SJSA1 (cell line): ENCODE measurements at places on chromosomes 7 and 10.
A peak's percentile ranks its signal among the peaks of the same experiment; 100 is the strongest.

DNA sequence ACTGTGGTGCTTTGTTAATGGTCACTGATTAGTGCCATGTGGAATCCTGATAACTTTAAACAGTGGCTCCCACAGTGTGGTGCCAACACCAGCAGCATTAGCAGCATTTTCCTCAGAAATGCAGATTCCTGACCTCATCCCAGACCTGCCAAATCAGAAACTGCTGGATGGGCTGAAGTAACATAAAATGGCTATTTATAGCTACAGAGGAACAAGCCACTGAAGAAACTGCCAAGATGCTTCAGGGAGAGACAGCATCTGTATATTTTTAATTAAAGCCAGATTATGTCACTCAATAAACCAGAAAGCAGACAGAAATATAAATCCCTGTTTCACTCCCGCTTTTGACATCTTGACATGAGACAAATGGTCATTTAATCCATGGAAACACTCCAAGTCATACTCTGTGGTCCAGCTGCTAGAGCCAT, 178.5 kb downstream of the AMPH start:
- H3K36me3 ChIP-seq, result no peaks in the 10 kb centered on the region
- no peaks in the 10 kb centered on the region; the same call in 1 of the 2 replicates for H3K27me3 ChIP-seq
- no peak overlapping the region for H3K4me3 ChIP-seq
- no peaks in the 10 kb centered on the region for H3K4me1 ChIP-seq
- no peak overlapping the region for H3K27ac ChIP-seq

GRCh38 chr10:66366163-66366562, 559.7 kb upstream of the LRRTM3 start:
- no peaks in the 10 kb centered on the region for H3K36me3 ChIP-seq
- H3K27ac ChIP-seq, result no peak overlapping the region
- no peak for DNase-seq
- H3K27me3 ChIP-seq, result no peaks in the 10 kb centered on the region
- no peak overlapping the region for H3K4me3 ChIP-seq

DNA sequence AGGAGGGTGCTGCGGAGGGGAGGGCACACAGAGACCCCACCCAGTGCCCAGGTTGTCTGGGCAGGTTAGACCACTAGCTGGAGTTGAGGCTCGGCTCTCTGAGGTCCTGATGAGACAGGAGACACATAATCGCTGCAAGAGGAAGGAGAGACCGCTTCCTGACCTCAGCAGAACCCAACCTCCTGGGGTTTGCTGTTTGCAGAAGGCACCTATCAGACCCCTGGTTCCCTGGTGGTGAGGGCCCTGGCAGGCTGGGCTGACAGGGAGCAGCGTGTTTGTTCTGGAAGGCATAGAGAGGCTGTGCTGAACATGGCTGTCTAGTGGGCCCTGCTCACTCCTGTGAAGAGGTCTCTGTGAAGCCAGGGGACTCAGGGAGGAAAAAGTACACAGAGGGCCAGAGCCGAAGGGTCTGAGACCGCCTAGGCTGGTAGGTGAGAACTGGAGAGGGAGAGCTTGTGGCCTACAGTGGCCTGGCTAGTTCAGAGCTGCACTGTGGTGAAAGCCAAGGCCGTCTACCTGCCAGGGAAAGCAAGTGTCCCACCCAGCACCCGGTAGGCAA, 39.4 kb upstream of the NPFFR1 start:
- H3K36me3 ChIP-seq, result peaks cover 26% of the 10 kb centered on the region
- no peak for DNase-seq
- H3K27ac ChIP-seq, result no peak overlapping the region
- H3K27me3 ChIP-seq, result no peaks in the 10 kb centered on the region
- no peak overlapping the region for H3K4me3 ChIP-seq

GRCh38 chr7:946256-946996, 8.1 kb downstream of the ADAP1 start:
- DNase-seq, result no peak
- no peak overlapping the region for H3K27ac ChIP-seq
- no peaks in the 10 kb centered on the region for H3K4me1 ChIP-seq
- H3K36me3 ChIP-seq, result no peaks in the 10 kb centered on the region

GRCh38 chr7:141671705-141672496, 30.1 kb downstream of the DENND11 start:
- peaks cover 3% of the 10 kb centered on the region; the same call in 1 of the 2 replicates for H3K36me3 ChIP-seq
- H3K27me3 ChIP-seq, result no peaks in the 10 kb centered on the region
- H3K27ac ChIP-seq, result no peak overlapping the region
- peaks cover 19% of the 10 kb centered on the region for H3K4me1 ChIP-seq

- DNase-seq, result no peak
- peaks cover 22% of the 10 kb centered on the region for H3K4me1 ChIP-seq
- no peak overlapping the region for H3K4me3 ChIP-seq
Measured at GRCh38 chr7:24879291-24879690, 100.7 kb downstream of the OSBPL3 start.

GRCh38 chr7:1340461-1341360, 108.0 kb downstream of the UNCX start:
- H3K36me3 ChIP-seq, result no peaks in the 10 kb centered on the region
- no peaks in the 10 kb centered on the region for H3K4me1 ChIP-seq
- no peak for DNase-seq
- no peak overlapping the region for H3K4me3 ChIP-seq
- H3K27ac ChIP-seq, result no peak overlapping the region

- no peak overlapping the region for H3K27ac ChIP-seq
- DNase-seq, result no peak
- no peak overlapping the region for H3K4me3 ChIP-seq
- peaks cover 7% of the 10 kb centered on the region for H3K4me1 ChIP-seq
Measured at GRCh38 chr10:101845893-101846292, 2.3 kb upstream of the KCNIP2 start.

DNA sequence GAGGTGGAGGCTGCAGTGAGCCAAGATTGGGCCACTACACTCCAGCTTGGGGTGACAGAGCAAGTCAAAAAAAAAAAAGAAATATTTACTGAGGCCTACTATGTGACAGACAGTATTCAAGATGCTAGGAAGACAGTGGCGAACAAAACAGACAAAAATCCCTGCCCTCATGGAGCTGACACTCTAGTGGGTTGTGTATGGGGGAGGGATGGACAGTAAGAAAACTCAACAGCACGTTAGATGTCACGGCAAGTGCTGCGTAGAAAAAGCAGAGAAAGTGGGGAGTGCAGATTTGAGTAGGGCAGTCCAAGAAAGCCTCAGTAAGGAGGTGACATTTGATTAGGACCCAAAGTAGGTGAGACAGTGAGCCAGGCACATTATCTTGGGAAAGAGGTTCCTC, 10.1 kb downstream of the CAMK2G start:
- no peak for DNase-seq
- no peak overlapping the region for H3K4me3 ChIP-seq
- no peaks in the 10 kb centered on the region for H3K4me1 ChIP-seq
- H3K36me3 ChIP-seq, result peaks cover 31% of the 10 kb centered on the region
- H3K27ac ChIP-seq, result no peak overlapping the region

DNA sequence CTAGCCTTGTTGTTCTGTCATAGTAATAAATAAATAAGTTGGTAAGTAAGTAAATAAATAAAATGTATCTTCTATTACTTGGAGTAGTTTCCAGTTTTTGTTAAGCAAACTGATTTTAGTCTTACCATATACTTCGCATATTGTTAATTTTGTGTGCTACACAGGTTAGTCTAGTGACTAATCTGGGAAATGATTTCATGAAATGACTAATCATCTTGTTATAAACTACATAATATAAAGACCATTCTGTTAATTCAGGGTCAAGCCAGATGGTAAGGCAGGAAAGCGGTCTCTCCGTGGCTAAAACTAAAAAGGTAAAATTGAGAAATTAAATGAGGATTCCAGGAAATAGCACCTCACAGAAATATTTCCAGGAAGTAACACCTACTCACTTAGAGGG, 58.5 kb upstream of the FOXP2 start:
- no peaks in the 10 kb centered on the region for H3K36me3 ChIP-seq
- DNase-seq, result no peak
- no peaks in the 10 kb centered on the region for H3K4me1 ChIP-seq
- H3K27ac ChIP-seq, result no peak overlapping the region
- H3K27me3 ChIP-seq, result no peaks in the 10 kb centered on the region
- H3K4me3 ChIP-seq, result no peak overlapping the region

GRCh38 chr10:124237282-124237961, 144.0 kb upstream of the CHST15 start:
- no peaks in the 10 kb centered on the region for H3K27me3 ChIP-seq
- H3K36me3 ChIP-seq, result no peaks in the 10 kb centered on the region
- DNase-seq, result peak; percentile 6

DNA sequence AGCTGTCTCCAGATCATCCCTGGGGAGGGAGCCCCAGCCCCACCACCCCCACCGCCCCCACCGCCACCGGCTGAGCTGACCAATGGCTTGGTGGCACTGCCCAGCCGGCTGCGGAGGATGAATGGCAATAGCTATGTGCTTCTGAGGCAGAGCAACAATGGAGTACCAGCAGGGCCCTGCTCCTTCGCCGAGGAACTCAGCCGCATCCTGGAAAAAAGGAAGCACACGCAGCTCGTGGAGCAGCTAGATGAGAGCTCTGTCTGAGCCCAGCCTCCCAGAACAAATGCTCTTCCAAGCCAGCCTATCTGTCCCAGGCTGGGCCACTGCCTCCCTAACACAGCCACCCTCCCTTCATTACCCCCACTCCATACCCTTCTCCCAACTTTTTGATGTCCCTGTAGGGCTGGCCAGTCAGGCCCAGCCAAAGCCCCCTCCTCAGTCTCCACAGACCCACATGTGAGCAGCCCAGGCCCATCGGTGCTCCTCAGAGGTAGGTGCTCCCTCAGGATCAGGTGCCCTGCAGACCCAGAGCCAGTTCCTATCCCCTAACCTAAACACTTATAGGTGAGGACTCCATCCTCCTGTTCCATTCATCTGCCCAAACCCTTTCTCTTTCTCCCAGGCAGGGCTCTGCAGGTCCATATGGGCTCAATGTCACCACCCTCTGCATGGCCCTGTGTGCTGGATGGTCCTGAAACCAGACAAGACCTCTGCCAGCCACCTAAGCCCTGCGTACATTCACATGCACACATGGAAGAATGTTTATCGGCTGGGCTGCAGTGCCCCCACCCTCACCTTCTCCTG, 3.2 kb downstream of the MRPL43 start:
- no peak overlapping the region for H3K27ac ChIP-seq
- H3K4me3 ChIP-seq, result no peak overlapping the region
- DNase-seq, result no peak
- H3K27me3 ChIP-seq, result no peaks in the 10 kb centered on the region
- H3K36me3 ChIP-seq, result peaks cover 59% of the 10 kb centered on the region

DNA sequence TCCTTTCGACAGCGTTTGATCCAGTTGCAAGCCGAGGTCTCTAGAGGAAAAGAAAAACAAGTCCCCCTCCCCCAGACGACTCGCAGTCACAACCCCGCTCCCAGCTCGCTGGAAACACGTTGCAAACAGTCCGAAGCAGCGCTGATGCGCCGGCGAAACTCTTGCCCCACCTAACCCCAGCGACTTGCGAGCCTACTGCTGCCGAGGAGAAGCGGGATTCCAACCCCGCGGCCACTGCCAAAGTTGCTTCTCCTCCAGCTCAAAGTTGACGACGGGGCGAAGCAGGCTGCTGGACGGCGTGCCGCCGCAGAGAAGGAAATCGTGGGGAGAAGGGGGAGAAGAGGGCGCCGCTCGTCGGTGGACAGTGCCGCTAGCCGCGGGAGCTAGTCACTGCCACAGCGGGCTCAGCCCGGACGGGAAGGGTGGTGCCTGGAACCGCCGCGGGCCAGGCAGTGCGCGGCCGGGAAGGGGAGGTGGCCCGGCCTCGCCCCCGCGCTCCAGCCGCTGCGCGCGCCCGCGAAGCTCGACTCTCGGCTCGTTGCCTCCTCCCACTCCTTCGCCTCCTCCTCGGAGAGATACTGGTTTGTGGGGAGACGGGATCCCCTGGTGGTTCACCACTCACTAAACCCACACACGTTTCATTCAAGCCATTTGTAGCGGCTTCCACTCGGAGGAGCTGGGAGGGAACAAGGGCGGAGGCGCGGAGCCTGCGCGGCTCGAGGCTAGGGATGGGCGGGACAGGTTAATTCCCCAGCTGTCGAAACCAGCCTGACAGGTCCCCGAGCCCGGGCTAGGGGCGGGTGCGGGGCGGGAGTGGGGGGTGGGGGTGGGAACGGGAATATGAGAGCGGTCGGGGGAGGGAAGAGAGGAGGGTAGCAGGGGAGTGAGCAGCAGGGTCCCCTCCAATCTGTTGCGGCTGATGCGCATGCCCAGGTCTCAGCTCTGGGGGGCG, at the start of gene GPR37:
Gene GPR37, minus strand, starts transcription at position 392 of the 952 bp plus-strand sequence. CDS start 816 bp downstream, outside the sequence.
- peaks cover 7% of the 10 kb centered on the region for H3K4me1 ChIP-seq
- no peaks in the 10 kb centered on the region for H3K36me3 ChIP-seq
- no peak within 1 kb of the TSS for H3K27ac ChIP-seq
- H3K27me3 ChIP-seq, result peaks cover 27% of the 10 kb centered on the region
- peak within 1 kb of the TSS; percentile 37 for H3K4me3 ChIP-seq

- DNase-seq, result no peak
- no peak overlapping the region for H3K27ac ChIP-seq
- H3K4me1 ChIP-seq, result peaks cover 17% of the 10 kb centered on the region
- H3K27me3 ChIP-seq, result no peaks in the 10 kb centered on the region
- no peak overlapping the region for H3K4me3 ChIP-seq
- no peaks in the 10 kb centered on the region for H3K36me3 ChIP-seq
Measured at GRCh38 chr7:155198901-155199845, 98.5 kb upstream of the INSIG1 start.

GRCh38 chr7:139767561-139767982, 10.2 kb downstream of the HIPK2 start:
- no peaks in the 10 kb centered on the region for H3K27me3 ChIP-seq
- H3K27ac ChIP-seq, result no peak overlapping the region
- DNase-seq, result no peak
- H3K4me3 ChIP-seq, result no peak overlapping the region
- H3K4me1 ChIP-seq, result peaks cover 31% of the 10 kb centered on the region
- peaks cover 20% of the 10 kb centered on the region for H3K36me3 ChIP-seq

- H3K36me3 ChIP-seq, result peaks cover 29% of the 10 kb centered on the region
- no peak overlapping the region for H3K27ac ChIP-seq
- H3K4me1 ChIP-seq, result peaks cover 15% of the 10 kb centered on the region
- H3K4me3 ChIP-seq, result no peak overlapping the region
- DNase-seq, result no peak
Measured at GRCh38 chr10:70333268-70333667, 49.2 kb downstream of the LRRC20 start.

- H3K27me3 ChIP-seq, result no peaks in the 10 kb centered on the region
- no peak for DNase-seq
- no peaks in the 10 kb centered on the region for H3K36me3 ChIP-seq
- peak overlapping the region; percentile 46; the same call in 1 of the 2 replicates for H3K27ac ChIP-seq
Measured at GRCh38 chr7:65449505-65449852, 75.8 kb downstream of the ZNF92 start.

GRCh38 chr7:69203871-69204270, 394.4 kb upstream of the AUTS2 start:
- DNase-seq, result no peak
- no peak overlapping the region for H3K27ac ChIP-seq
- H3K27me3 ChIP-seq, result no peaks in the 10 kb centered on the region
- H3K4me3 ChIP-seq, result no peak overlapping the region
- H3K36me3 ChIP-seq, result no peaks in the 10 kb centered on the region

GRCh38 chr7:47253650-47254080, 328.2 kb downstream of the TNS3 start:
- peak overlapping the region; percentile 44 for H3K4me3 ChIP-seq
- peaks cover 17% of the 10 kb centered on the region for H3K4me1 ChIP-seq
- no peaks in the 10 kb centered on the region for H3K36me3 ChIP-seq
- peak overlapping the region; percentile 42 for H3K27ac ChIP-seq
- H3K27me3 ChIP-seq, result no peaks in the 10 kb centered on the region
- peak; percentile 69 for DNase-seq
